Sigmoid colon (tissue), 7 donors: ENCODE measurements at places on chromosomes 1 and 21. TPM values are rescaled to one million over a fixed set of nuclear protein-coding genes. Genes with fewer than 3 reads are reported as not detected.

GRCh38 chr1:100834777-100835660 lies 59.6 kb downstream of the EXTL2 start:
- H3K27ac ChIP-seq, result no peak overlapping the region
- DNase-seq, result no peak
- H3K4me3 ChIP-seq, result no peak overlapping the region
- no peaks in the 10 kb centered on the region for H3K4me1 ChIP-seq
- no peaks in the 10 kb centered on the region for H3K36me3 ChIP-seq

- peak overlapping the region; percentile 85 for H3K27ac ChIP-seq
- H3K36me3 ChIP-seq, result no peaks in the 10 kb centered on the region
- DNase-seq, result peak; percentile 93
- peak overlapping the region; percentile 26 for H3K4me3 ChIP-seq
- peaks cover 26% of the 10 kb centered on the region for H3K4me1 ChIP-seq
Observed at GRCh38 chr1:112358798-112359408, 37.1 kb upstream of the CTTNBP2NL start.

DNA sequence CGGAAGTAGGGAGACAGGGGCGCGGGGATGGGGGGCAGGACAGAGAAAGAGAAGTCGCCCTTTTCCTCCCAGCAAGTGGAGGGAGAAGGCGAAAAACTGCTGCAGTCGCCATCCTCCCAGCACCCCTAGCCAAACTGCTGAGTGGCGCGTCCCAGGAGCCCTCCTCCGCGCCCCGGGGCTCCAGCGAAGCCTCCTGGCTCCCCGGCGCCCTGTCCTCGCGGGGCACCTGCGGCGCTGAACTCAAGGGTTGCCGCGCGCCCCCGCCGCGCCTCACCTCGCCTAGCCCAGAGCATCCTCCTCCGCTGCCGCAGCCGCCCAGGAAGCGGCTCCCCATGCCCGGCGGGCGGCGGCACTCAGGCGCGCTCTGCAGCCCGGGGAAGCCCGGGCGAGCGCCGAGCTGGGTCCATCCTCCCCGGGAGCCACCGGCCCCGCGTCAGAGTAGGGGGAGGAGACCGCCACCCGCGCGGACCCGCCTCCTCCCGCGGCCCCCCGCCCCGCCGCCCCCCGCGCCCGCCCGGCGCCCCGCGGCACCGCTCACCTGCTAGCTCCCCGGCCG lies at the start of gene DAB1:
TSS of gene DAB1 (minus strand) at position 405 of the 556 bp plus-strand sequence. CDS start 133,030 bp downstream, outside the sequence.
- no peak for DNase-seq
- peak within 1 kb of the TSS; percentile 28 for H3K4me3 ChIP-seq
- no peak within 1 kb of the TSS for H3K27ac ChIP-seq
- no peaks in the 10 kb centered on the region for H3K36me3 ChIP-seq
- H3K4me1 ChIP-seq, result peaks cover 28% of the 10 kb centered on the region
- H3K27me3 ChIP-seq, result peaks cover 73% of the 10 kb centered on the region

DNA sequence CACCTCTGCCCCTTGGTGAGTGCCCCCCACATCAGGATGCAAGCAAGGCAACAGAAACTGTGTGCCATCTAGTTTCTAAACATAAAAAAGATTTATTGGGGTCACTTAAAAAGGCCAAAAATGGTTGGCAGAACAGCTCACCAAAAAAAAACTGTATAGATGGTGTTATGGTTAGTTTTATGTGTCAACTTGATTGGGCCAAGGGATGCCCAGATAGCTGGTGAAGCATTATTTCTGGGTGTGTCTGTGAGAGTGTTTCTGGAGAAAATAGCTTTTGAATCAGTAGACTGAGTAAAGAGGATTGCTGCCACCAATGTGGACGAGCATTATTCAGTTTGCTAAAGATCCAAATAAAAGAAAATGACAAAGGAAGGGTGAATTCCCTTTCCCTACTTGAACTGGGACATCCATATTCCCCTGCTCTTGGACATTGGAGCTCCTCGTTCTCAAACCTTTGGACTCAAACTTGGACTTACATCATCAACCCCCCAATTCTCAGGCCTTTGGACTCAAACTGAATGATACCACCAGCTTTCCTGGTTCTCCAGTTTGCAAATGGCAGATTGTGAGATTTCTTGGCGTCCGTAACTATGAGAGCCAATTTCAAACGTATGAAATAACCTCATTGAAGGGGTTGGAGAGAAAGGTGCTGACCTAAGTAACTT lies 16.9 kb downstream of the CAPN9 start:
- no peaks in the 10 kb centered on the region for H3K27me3 ChIP-seq
- H3K27ac ChIP-seq, result no peak overlapping the region
- H3K4me3 ChIP-seq, result no peak overlapping the region
- no peaks in the 10 kb centered on the region for H3K4me1 ChIP-seq

DNA sequence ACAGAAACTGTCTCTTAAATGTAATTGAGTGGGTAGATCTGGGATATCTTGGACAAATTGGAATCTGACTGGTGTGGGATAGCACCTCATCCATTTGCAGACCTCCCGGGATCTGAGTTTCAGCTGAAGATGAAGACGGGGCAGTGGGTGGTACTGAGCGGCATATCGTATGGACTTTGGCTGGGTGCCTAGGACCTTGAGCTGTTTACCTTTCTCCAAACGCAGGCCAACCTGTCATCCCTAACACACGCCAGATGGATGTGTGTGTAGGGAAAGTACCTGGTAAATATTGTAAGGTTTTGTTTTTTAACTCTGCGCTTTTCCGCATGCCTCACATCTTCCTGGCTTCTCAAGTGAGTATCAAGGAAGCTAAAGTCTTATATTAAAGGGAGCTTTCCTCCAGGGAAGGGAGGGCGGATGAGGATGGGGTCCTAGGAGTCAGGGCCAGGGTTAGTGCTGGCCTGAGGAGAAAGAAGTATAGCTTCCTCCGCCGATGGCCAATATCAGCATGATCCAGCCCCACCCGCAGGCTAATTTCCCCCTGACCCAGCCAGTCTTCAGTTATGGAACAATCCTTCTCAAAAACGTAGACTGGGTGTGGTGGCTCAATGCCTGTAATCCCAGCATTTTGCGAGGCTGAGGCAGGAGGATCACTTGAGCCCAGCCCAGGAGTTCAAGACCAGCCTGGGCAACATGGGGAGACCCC lies 26.2 kb downstream of the ATP8B2 start:
- no peak overlapping the region for H3K4me3 ChIP-seq
- no peak overlapping the region for H3K27ac ChIP-seq
- peaks cover 20% of the 10 kb centered on the region for H3K4me1 ChIP-seq

Gene MROH7
- 11.8 TPM for total RNA-seq

GRCh38 chr1:157176591-157177121 lies 38.5 kb upstream of the ETV3 start:
- H3K4me1 ChIP-seq, result no peaks in the 10 kb centered on the region
- no peaks in the 10 kb centered on the region for H3K27me3 ChIP-seq
- no peak overlapping the region for H3K27ac ChIP-seq
- H3K36me3 ChIP-seq, result no peaks in the 10 kb centered on the region

Gene TMEM9
- 56.2 TPM for total RNA-seq

Gene EPHX1
- 68.5 TPM for total RNA-seq

DNA sequence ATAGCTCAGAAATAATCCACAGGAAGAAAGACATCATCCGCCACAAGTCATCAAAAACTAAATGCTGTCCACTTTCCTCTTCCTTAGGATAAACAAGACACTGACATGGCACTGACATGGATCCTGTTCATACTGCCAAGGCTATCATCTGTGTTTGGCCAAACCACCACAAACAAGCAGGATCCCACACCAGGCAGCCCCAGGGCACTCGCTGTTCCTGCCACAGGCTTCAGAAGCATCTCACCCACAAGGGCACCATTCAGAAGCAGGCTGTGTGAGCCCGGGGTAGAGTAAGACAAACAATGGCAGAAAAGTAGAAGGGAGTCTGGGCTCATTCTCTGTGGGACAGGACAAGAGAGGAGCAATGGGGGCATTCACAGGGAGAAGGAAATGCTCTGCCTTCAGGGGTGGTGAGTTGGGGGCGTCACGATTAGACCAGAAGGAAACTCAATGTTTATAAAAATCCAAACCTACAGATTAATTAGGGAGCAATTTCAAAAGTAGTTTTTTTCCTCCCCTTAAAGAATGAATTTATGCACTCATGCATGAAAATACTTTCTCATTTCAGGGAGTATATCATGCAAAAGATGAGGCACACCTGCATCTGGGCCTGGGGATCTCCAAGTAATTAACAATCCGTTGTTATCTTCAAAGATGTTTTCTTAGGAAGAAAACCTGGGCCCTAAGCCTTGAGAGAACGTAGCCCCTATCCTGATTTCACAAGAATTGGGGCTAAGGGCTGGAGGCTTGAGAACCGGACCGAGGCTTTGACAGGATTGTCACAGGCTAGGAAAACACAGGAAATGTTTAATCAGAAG lies 43.3 kb upstream of the ATP1A1 start:
- no peaks in the 10 kb centered on the region for H3K4me1 ChIP-seq
- DNase-seq, result no peak
- no peak overlapping the region for H3K27ac ChIP-seq

DNA sequence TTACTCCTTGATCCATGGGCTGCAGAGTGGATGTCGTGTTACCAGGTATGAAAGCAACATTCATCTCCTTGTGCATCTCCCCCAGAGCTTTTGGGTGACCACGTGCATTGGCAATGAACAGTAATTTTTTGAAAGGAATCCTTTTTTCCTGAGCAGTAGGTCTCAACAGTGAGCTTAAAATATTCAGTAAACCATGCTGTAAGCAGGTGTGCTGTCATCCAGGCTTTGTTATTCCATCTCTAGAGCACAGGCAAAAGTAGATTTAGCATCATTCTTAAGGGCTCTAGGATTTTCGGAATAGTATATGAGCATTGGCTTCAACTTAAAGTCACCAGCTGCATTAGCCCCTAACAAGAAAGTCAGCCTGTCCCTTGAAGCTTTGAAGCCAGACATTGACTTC lies 27.3 kb downstream of the AGPAT3 start:
- no peak overlapping the region for H3K4me3 ChIP-seq
- no peak for DNase-seq
- no peaks in the 10 kb centered on the region for H3K4me1 ChIP-seq
- no peak overlapping the region for H3K27ac ChIP-seq
- H3K27me3 ChIP-seq, result no peaks in the 10 kb centered on the region

GRCh38 chr1:233034836-233035235 lies 84.4 kb downstream of the NTPCR start:
- H3K27me3 ChIP-seq, result no peaks in the 10 kb centered on the region
- H3K36me3 ChIP-seq, result no peaks in the 10 kb centered on the region
- H3K4me1 ChIP-seq, result no peaks in the 10 kb centered on the region
- H3K4me3 ChIP-seq, result no peak overlapping the region
- no peak for DNase-seq

DNA sequence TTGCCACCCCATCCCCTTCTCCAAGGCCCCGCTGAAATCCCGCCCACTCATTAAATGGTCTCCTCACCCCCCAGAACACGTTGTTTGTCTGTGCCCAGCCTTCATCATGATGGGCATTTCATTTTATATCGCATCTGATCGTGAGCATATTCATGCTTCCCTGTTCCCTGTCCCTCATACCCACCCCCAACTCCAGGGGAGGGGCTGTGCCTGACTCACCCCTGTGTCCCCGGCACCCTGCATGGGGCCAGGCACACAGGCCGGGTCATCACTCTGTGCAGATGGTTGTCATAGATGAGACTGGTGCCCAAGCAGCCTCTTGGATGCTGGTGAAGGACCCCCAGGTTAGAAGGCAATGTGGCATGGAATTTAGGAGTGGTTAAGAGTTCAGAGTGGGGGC lies 11.0 kb downstream of the CAMK2N1 start:
- no peaks in the 10 kb centered on the region for H3K27me3 ChIP-seq
- no peaks in the 10 kb centered on the region for H3K36me3 ChIP-seq

Gene RHBG
- total RNA-seq, result not detected

DNA sequence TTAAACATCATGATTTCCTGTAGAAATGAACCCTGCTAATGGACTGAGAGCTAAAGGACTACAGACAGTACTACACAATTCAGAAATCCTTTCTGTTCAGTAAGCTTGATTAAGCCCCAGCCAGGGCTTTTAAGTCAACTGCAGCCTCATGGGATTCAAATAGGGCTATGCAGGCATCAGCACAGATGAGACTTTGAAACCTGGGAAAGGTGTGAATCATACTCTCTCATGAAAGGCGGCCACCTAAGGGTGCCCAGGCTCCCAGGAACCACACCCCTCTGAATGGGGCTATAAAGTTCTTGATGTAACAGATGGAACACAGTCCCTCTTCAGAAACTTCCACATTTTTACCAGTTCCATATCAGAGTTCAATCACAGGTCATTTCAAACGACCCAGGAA lies 7.6 kb downstream of the SIPA1L2 start:
- no peaks in the 10 kb centered on the region for H3K27me3 ChIP-seq
- no peak overlapping the region for H3K4me3 ChIP-seq
- H3K27ac ChIP-seq, result no peak overlapping the region
- no peaks in the 10 kb centered on the region for H3K36me3 ChIP-seq

Gene NKAIN1
- total RNA-seq, result 0.28 TPM

- no peaks in the 10 kb centered on the region for H3K4me1 ChIP-seq
- no peaks in the 10 kb centered on the region for H3K27me3 ChIP-seq
- no peak overlapping the region for H3K27ac ChIP-seq
- peak; percentile 4 for DNase-seq
Observed at GRCh38 chr1:167463875-167464575, 54.3 kb downstream of the CD247 start.

DNA sequence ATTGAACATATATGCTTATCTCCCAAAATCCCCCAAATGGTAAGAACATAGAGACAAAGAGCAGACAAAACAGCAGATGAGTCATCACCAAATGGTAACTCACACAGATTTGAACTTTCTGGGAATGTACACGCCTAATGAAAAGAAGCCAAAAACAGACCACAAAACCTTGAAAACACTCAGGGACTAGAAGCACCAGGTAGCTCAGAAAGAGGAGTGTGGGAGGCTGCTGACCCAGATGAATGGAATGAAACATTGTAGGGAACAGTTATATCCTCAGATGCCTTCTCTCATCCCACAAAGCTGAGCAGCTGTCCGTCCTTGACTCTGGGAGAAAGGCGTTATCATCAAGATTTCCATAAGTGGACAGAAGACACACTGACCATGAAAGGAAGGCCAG lies 307.0 kb upstream of the USP25 start:
- no peak for DNase-seq
- H3K27ac ChIP-seq, result no peak overlapping the region
- H3K4me1 ChIP-seq, result no peaks in the 10 kb centered on the region
- no peak overlapping the region for H3K4me3 ChIP-seq
